DMS153 (cell line): ENCODE measurements at places on chromosomes 11 and 22.

DNA sequence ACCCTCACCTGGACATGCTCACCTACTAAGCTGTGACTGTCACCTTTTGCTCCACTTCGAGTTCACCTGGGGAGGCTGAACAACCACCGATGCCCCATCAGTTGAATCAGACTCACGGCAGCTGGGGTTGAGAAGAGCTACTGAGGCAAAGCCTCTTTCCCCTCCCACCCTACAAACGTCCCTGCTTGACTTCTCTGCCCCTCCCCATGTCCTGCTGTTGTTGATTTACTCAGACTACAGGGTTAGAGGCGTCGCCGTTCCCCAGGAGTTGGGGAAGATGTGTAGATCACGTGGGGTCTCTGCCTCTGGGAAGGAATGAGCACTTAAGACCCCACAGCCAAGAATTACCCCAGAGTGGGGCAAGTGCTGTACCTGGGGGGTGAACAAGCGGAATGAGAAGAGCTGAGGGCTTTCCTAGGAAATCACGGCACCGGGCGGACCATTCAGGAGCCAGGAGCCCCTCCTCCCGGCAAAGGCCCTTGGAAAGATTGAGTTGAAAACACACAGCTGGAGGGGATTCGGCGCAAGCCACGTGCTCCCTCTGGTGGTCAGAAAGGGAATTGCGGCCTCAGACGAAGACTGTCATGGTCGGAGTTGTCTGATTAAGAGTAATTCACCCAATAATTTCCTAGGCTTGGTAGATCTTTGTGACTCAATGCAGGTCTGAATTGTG is 7.0 kb downstream of the FXYD2 start:
- DNase-seq: peak; percentile 48

DNA sequence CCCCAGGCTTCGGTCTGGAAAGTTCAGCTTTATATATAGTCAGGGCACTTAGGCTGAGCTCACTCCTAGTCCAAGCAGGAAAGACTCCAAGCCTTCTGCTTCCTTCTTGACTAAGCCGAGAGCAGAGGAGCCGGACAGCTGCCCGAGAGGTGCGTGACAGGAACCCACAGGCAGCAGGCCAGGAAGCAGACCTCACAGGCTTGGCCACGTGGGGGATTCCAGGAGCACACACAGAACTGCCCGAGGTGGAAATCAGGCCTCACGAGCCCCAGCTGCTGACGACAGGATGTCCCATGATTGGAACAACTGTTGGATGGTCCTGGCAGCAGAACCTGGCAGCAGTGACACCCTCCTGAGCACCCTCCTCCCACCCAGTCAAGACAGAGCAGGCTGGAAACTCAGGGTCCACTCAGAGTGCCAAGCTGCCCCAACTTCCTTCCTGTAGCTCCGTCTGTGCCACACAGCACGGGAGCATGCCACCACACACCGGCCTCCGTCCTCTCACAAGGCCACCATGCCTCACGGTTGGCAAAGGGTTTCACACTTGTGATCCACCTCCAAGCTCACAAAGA is 5.4 kb downstream of the PLA2G6 start:
- no peak for DNase-seq

DNA sequence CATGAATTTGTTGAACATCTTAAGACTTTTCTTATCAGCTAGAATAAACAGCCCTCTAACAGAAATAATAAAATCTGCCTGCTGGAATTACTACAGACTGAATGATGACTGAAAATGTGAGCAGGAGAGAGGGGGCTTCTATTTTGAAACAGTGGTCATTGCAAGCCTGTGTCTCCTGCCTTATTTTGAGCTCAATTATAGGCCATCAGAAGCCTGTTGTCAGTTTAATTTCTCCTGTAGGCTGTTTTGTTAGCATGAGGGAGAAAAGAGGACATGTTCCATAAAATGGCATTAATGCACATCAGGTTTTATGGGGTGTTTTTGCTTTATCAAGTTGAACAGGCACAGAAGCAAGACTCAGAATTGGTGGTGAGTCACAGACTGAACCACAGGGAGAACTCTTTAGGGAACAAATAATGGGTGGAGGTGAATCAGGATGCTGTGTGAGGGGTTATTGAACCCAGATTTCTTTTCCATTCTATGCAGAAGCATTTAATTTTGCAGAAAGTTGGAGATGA is 129.1 kb downstream of the PARVA start:
- DNase-seq: no peak

GRCh38 chr11:71420455-71421241 is 27.5 kb downstream of the DHCR7 start:
- DNase-seq: peak; percentile 51
